Common myeloid progenitor, CD34-positive (primary cell): ENCODE measurements at places on chromosomes 2 and 18.

DNA sequence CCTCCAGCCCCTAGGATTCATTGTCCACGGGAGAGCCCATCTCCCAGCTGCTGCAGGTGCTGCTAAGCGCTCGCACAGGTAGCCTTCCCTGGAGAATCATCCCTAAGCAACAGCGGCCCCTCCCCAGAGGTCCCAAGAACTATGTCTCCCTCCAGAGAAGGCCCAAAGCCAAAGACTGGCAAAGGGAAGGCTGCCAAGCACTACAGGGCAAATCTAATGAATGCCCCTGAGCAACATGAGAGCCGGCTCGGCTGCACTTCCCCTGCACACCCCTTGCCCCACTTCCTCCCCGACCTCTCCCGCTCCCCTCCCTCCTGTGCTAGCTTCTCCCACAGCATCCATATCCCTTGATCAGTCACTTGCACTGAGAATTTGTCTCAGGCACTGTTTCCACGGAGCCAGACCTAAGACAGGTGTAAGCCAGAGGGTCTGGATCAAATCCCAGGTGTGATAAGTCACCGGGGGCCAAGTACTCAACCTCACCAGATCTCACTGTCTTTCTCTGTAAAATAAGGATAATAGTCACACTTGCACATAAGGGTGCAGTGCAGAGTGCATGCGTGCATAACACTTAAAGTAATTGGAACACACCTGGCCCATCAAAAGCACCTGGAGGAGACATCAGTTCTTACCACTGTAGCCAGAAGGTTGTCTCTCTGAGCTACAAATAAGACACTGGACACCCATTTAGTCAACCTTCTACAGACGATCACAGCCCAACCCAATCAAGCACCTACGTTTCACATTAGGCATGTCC lies 20.1 kb upstream of the COL6A3 start:
- DNase-seq, result no peak

GRCh38 chr18:66550366-66550765 lies 53.5 kb downstream of the CDH19 start:
- DNase-seq, result no peak

DNA sequence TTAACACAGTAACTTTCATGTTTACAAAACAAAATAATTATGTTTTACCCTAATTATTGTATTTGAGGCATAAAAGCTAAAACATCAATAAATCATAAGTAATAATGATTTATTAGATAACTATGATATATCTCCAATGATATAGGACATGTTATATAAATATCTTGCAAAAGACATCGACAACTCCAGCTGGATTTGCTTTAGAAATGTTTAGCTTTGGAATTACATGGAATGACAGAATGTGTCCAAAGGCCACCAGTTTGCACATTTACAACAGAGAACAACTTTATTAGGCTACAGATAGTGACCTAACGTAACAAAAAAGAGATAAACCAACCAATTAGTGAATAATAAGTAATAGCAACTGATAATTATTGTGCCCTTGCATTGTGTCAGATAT lies 475.7 kb downstream of the DCC start:
- no peak for DNase-seq

DNA sequence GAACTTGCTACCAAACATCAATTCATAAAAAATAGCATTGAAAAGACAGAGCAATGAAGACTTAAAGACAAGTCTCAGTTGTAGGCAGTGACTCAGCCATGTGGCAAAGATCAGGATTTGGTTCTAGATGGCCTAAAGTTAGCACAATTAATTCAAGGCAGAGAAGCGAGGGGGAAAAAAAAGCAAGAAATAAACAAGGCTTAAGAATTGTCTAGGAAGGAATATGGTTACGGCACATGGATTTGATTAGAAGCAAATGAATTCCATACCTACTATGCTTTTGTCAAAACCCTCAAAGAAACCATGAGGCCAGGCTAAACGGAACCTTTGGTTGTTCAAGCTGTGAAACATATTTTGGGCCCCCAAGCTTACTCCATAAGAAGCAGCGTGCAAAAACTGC lies 362.2 kb upstream of the KCNH7 start:
- DNase-seq, result no peak

DNA sequence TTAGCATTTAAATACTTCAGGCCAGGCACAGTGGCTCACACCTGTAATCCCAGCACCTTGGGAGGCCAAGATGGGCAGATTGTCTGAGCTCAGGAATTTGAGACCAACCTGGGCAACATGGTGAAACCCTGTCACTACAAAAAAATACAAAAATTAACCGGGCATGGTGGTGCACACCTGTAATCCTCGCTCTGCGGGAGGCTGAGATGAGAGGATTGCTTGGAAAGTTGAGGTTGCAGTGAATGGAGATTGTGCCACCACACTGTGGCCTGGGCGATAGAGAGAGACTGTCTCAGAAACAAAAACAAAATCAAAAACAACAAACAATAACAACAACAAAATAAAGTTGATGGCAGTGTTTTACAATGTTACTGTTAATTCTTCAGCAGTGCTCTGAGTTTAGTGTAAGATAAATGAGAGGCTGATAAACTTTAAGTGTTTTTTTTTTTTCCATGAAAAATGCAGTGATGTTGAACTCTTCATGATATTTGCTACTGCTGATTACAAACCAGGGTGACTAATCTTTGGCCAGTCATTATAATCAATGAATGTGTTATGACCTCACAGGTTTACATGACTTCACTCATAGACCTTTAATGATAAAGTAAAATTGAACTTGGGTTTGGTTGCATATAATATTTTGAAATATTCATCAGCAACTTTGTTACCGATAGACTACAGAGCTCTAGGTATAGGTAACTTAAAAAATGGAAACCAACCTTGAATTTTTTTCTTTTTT lies 2.5 kb downstream of the ITGAV start:
- no peak for DNase-seq

GRCh38 chr2:200247494-200247893 lies 59.0 kb upstream of the SPATS2L start:
- no peak for DNase-seq

GRCh38 chr2:102059151-102059550 lies 67.4 kb downstream of the IL1R2 start:
- DNase-seq, result no peak
